Sigmoid colon (tissue), 7 donors: ENCODE measurements at places on chromosomes 7 and 10. TPM values are rescaled to one million over a fixed set of nuclear protein-coding genes. Genes with fewer than 3 reads are reported as not detected.

The JAKMIP3 gene
- polyA plus RNA-seq = not detected

The KNDC1 gene
- polyA plus RNA-seq = not detected

The SOSTDC1 gene
- 2.5 TPM for polyA plus RNA-seq

The SLC16A9 gene
- 5.3 TPM for polyA plus RNA-seq

The RASA4B gene
- 16.6 TPM for polyA plus RNA-seq

The NXPH1 gene
- not detected for polyA plus RNA-seq

The SND1 gene
- 93.4 TPM for polyA plus RNA-seq

The RET gene
- not detected for polyA plus RNA-seq

The SUN3 gene
- polyA plus RNA-seq = not detected

The CEP55 gene
- polyA plus RNA-seq = 1.8 TPM

The BHLHA15 gene
- polyA plus RNA-seq = not detected

The PAX4 gene
- 1.2 TPM for polyA plus RNA-seq

The MMP21 gene
- polyA plus RNA-seq = not detected

The SORBS1 gene
- 19.2 TPM for polyA plus RNA-seq

The ZNF727 gene
- 0.06 TPM for polyA plus RNA-seq

The BAMBI gene
- polyA plus RNA-seq = 1.2 TPM

The PON1 gene
- 0.19 TPM for polyA plus RNA-seq

The PRKAR2B gene
- polyA plus RNA-seq = 8.1 TPM

The ADRB1 gene
- polyA plus RNA-seq = 0.55 TPM

The CASD1 gene
- polyA plus RNA-seq = 22.5 TPM

The NME8 gene
- polyA plus RNA-seq = not detected

The NUTM2B gene
- polyA plus RNA-seq = 6.9 TPM

The ELOVL3 gene
- not detected for polyA plus RNA-seq

The STAG3 gene
- 0.92 TPM for polyA plus RNA-seq

The C10orf95 gene
- 0.92 TPM for polyA plus RNA-seq

The UCMA gene
- not detected for polyA plus RNA-seq

The CCDC3 gene
- 3.5 TPM for polyA plus RNA-seq
